ENCODE measurements at places on chromosomes 2 and 18. TPM values are rescaled to one million over a fixed set of nuclear protein-coding genes. Genes with fewer than 3 reads are reported as not detected.

Gene ANKRD30BL
- total RNA-seq, result not detected

Gene CRYGC
- not detected for total RNA-seq

Gene CCBE1
- 4.4 TPM for total RNA-seq

Gene AQP4
- 2.1 TPM for total RNA-seq

Gene LIPG
- total RNA-seq, result 11.8 TPM

Gene CIB4
- not detected for total RNA-seq

Gene FAP
- total RNA-seq, result not detected

Gene STPG4
- total RNA-seq, result 0.28 TPM

Gene SP3
- 92.1 TPM for total RNA-seq

Gene SLC11A1
- 0.43 TPM for total RNA-seq

Gene PSD4
- total RNA-seq, result 1.3 TPM

Gene HOXD1
- not detected for total RNA-seq

DNA sequence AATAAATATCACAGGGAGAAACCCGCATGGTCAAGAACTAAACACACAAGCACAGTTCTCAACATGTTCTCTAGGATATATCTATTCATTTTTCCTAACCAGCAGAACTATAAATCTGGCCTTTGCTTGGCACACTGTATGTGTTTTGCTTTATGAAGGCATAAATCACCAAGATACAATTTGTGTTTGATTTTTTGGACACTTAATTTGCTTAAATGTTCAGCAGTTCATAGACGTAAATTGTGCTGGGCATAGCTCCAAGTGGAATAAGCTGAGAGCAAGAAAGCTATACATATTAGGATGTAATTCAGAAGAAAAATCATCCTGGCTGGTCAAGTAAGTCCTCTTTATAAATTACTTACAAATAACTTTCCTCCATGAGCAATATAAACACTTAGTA, 341.5 kb upstream of the ATP5MC3 start:
- no peak overlapping the region for H3K4me3 ChIP-seq
- DNase-seq, result no peak
- no peaks in the 10 kb centered on the region for H3K27me3 ChIP-seq
- no peak overlapping the region for H3K27ac ChIP-seq

GRCh38 chr2:46072101-46072820, 224.9 kb upstream of the EPAS1 start:
- no peaks in the 10 kb centered on the region for H3K36me3 ChIP-seq
- H3K4me3 ChIP-seq, result no peak overlapping the region
- no peak overlapping the region for H3K27ac ChIP-seq
- no peak for DNase-seq
- H3K27me3 ChIP-seq, result no peaks in the 10 kb centered on the region
- H3K4me1 ChIP-seq, result peaks cover 3% of the 10 kb centered on the region

DNA sequence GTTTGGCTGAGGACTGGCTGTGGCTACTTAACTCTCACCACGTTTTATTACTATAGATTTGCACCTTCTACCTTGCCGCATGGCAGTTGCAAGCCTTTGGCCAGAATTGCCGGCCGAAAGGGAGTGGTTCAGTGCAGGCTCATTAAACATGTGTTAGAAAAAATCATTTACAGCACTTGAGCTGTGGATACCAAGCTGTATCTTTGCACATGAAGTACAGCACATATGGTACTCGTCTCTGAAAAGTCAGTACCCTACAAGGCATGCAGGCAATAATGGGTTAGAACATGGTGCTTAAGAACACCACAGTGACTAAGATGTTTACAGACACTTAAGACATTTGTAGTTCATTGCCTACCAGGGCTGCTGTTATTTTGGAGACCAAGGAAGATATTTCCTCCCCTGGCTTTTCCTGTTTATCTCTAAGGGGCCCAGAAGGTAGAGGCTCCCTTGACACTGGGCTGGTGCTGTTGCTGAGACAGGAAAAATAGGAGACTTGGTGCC, 103.1 kb downstream of the ZNF532 start:
- no peak for DNase-seq
- H3K27me3 ChIP-seq, result no peaks in the 10 kb centered on the region
- H3K27ac ChIP-seq, result no peak overlapping the region
- H3K4me1 ChIP-seq, result peaks cover 4% of the 10 kb centered on the region
- H3K4me3 ChIP-seq, result no peak overlapping the region

DNA sequence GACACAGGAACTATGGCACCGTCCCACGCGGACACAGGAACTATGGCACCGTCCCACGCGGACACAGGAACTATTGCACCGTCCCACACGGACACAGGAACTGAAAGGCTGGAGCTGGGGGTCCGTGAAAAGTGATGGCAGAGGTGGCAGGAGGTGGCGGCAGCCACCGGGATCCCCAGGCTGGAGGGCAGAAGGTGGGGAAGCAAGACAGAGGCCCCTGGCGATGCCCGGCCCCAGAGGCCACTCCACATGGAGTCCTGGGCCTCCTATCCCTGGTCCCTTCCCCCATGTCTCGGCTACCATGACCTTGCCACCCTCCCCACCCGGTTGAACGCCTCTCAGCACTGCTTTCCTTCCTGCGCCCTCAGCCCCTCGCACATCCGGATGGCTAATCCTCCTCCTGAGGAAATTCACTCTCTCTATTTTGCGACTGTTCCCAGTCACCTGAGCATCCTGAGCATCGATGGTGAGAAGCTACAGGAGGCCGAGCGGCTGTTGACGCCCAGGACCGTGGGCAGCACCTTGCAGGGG, 181.4 kb downstream of the TMEM18 start:
- H3K4me3 ChIP-seq, result no peak overlapping the region
- H3K27me3 ChIP-seq, result no peaks in the 10 kb centered on the region
- H3K4me1 ChIP-seq, result no peaks in the 10 kb centered on the region
- no peaks in the 10 kb centered on the region for H3K36me3 ChIP-seq

- H3K36me3 ChIP-seq, result 0 out of 2 replicates have a peak, but pooled peaks cover 4% of the 10 kb centered on the region
- H3K27ac ChIP-seq, result no peak overlapping the region
- H3K4me3 ChIP-seq, result no peak overlapping the region
- no peaks in the 10 kb centered on the region for H3K27me3 ChIP-seq
These were observed 97.2 kb downstream of the ACOXL start for GRCh38 chr2:110829413-110830146.

DNA sequence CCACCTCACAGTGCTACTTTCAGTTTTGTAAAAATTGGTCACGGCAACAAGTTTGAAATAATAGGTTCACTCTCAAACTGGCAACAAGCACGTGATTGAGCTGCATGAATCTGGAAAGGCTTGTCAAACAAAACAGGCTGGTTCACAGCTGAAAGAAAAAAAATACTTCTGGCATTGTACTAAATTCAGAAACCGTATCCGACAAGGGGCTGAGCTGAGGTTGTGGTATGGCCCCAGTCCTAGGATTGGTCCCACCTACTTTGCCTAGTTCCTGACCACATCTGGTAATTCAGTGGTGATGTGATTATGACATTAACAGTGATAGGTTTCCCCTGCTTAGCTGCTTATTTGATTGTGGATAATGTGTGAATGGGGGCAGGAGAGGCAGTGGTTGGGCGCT, 326.5 kb upstream of the THUMPD2 start:
- H3K27ac ChIP-seq, result no peak overlapping the region
- no peaks in the 10 kb centered on the region for H3K4me1 ChIP-seq
- no peaks in the 10 kb centered on the region for H3K27me3 ChIP-seq
- DNase-seq, result no peak
- H3K4me3 ChIP-seq, result no peak overlapping the region

- H3K4me1 ChIP-seq, result no peaks in the 10 kb centered on the region
- H3K36me3 ChIP-seq, result no peaks in the 10 kb centered on the region
- no peaks in the 10 kb centered on the region for H3K27me3 ChIP-seq
- no peak for DNase-seq
- H3K27ac ChIP-seq, result no peak overlapping the region
- no peak overlapping the region for H3K4me3 ChIP-seq
These were observed 5.8 kb upstream of the KCMF1 start for GRCh38 chr2:84965192-84965516.

- no peak overlapping the region for H3K27ac ChIP-seq
- no peak for DNase-seq
- H3K4me3 ChIP-seq, result no peak overlapping the region
- H3K36me3 ChIP-seq, result no peaks in the 10 kb centered on the region
- no peaks in the 10 kb centered on the region for H3K4me1 ChIP-seq
These were observed 765.0 kb upstream of the CELF4 start for GRCh38 chr18:38330573-38330972.

- H3K4me3 ChIP-seq, result no peak overlapping the region
- H3K27ac ChIP-seq, result no peak overlapping the region
- no peaks in the 10 kb centered on the region for H3K36me3 ChIP-seq
- no peaks in the 10 kb centered on the region for H3K4me1 ChIP-seq
These were observed 221.8 kb upstream of the RBMS1 start for GRCh38 chr2:160715428-160715827.

- no peak overlapping the region for H3K4me3 ChIP-seq
- no peaks in the 10 kb centered on the region for H3K27me3 ChIP-seq
- no peak for DNase-seq
- no peak overlapping the region for H3K27ac ChIP-seq
These were observed 20.9 kb downstream of the OXER1 start for GRCh38 chr2:42742740-42743658.

DNA sequence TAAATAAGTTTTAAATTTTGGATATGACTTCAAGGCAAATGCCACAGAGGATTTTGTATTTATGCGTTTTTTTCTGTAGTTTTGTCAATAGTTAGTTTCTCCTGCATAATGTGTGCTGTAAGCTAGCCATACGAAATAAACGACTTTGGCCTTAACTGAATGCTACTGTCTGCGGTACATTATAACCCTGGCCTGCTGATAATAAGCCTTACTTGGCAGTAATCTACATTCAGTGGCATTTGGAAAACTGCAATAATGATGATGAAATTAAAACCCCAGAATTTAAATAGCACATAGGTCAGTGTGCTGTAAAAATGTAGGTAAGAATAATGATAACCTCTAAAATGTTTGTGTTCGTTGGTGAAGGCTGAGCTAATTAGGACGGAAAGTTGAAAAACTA, 88.8 kb downstream of the LRP1B start:
- no peaks in the 10 kb centered on the region for H3K4me1 ChIP-seq
- no peak overlapping the region for H3K27ac ChIP-seq
- no peak overlapping the region for H3K4me3 ChIP-seq
- no peak for DNase-seq

DNA sequence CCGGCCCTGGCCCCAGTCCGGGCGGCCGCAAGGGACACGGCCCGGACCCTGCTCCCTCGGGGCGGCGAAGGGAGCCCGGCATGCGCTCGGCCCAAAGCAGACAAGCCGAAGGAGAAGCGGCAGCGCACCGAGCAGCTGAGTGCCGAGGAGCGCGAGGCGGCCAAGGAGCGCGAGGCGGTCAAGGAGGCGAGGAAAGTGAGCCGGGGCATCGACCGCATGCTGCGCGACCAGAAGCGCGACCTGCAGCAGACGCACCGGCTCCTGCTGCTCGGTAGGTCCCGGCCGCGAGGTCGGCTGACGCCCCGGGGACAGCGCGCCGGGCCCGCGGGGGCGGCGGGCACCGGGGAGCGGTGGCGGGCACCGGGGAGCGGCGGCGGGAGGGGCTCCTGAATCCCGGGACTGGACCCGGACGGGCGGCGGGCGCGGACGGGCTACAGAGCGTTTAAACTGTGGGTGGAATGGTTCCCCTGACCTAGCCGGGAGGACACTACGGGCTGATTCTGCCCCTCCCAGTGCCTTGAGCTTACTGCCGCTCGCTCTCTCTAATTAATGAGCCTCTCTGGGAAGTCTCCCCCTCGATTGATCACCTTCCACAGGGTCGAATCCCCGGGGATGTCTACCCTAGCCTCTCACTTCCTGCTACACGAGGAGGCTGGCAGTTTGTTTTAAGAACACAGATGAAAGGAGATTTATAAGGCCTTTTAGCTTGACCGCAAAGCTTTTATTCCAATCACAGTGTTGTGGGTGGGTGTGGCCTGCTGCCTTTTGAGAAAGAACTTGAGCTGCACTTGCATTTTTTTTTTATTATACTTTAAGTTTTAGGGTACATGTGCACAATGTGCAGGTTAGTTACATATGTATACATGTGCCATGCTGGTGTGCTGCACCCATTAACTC, 853 bp downstream of the GNAL start:
- H3K27ac ChIP-seq, result no peak overlapping the region
- H3K27me3 ChIP-seq, result no peaks in the 10 kb centered on the region
- no peaks in the 10 kb centered on the region for H3K36me3 ChIP-seq
- no peak for DNase-seq
- no peaks in the 10 kb centered on the region for H3K4me1 ChIP-seq
- H3K4me3 ChIP-seq, result peak overlapping the region; percentile 64

GRCh38 chr2:76211991-76212985, 501.6 kb upstream of the GCFC2 start:
- no peaks in the 10 kb centered on the region for H3K27me3 ChIP-seq
- DNase-seq, result no peak
- no peaks in the 10 kb centered on the region for H3K36me3 ChIP-seq
- H3K4me3 ChIP-seq, result no peak overlapping the region
- no peak overlapping the region for H3K27ac ChIP-seq

- H3K36me3 ChIP-seq, result no peaks in the 10 kb centered on the region
- H3K4me1 ChIP-seq, result peaks cover 6% of the 10 kb centered on the region
- DNase-seq, result no peak
- H3K27ac ChIP-seq, result no peak overlapping the region
- H3K4me3 ChIP-seq, result no peak overlapping the region
These were observed 98.3 kb downstream of the MYCN start for GRCh38 chr2:16038621-16039020.

DNA sequence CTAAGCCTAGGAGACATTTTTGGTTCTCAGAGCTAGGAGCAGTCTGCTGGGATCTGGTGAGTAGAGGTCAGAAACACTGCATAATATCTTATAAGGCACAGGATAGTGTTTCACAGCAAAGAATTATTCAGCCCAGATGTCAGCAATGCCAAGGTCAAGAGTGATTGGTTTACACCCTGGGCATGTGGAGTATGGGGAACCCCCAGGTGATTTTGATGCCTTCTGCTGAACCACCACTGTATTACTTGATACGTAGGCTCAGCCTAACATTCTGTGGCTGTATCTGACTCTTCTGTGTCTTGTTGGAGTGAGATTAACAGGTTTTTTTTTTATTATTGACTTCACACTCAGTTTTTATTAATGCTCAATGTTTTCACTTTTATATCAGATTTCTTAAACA, 6.0 kb downstream of the DDX18 start:
- no peak overlapping the region for H3K4me3 ChIP-seq
- H3K36me3 ChIP-seq, result peaks cover 73% of the 10 kb centered on the region

- no peaks in the 10 kb centered on the region for H3K27me3 ChIP-seq
- H3K4me1 ChIP-seq, result peaks cover 2% of the 10 kb centered on the region
- no peak overlapping the region for H3K4me3 ChIP-seq
- no peaks in the 10 kb centered on the region for H3K36me3 ChIP-seq
- DNase-seq, result no peak
- H3K27ac ChIP-seq, result no peak overlapping the region
These were observed 10.7 kb downstream of the DPP4 start for GRCh38 chr2:162063281-162063680.
